ENCODE measurements at places on chromosomes 2 and 18. TPM values are rescaled to one million over a fixed set of nuclear protein-coding genes. Genes with fewer than 3 reads are reported as not detected.

Gene CREB1
- 58.9 TPM for total RNA-seq

DNA sequence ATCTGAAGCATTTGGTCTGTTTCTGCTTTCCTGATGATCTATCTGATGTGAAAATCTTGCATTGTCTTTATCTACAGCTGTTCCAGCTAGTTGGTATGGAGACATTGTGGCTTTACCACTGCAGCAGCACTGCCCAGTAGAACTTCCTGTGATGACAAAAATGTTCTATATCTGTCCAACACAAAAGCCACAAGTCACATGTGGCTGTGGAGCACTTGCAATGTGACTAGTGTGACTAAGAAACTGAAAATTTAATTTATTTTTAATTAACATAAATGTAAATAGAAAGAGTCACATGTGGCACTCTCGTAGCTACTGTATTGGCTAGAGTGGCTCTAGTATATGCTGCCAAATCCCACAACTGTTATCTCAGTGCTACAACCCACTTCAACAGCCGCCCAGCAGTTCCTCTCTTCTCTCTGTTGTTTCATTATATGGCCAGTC lies 425.7 kb downstream of the SETBP1 start:
- DNase-seq, result no peak

DNA sequence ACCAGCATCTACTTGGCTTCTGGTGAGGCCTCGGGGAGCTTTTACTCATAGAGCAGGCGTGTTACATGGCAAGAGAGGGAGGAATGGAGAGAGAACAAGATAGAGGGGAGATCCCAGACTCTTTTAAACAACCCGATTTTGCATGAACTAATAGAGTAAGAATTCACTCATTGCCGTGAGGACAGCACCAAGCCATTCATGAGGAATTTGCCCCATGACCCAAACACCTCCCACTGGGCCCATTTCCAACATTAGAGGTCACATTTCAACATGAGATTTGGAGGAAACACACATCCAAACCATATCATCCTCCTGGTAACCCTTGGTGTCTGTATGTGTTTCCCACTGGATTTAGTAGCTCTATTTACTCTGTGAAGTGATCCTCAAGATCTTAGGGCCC lies 249.9 kb upstream of the SP5 start:
- DNase-seq, result no peak

DNA sequence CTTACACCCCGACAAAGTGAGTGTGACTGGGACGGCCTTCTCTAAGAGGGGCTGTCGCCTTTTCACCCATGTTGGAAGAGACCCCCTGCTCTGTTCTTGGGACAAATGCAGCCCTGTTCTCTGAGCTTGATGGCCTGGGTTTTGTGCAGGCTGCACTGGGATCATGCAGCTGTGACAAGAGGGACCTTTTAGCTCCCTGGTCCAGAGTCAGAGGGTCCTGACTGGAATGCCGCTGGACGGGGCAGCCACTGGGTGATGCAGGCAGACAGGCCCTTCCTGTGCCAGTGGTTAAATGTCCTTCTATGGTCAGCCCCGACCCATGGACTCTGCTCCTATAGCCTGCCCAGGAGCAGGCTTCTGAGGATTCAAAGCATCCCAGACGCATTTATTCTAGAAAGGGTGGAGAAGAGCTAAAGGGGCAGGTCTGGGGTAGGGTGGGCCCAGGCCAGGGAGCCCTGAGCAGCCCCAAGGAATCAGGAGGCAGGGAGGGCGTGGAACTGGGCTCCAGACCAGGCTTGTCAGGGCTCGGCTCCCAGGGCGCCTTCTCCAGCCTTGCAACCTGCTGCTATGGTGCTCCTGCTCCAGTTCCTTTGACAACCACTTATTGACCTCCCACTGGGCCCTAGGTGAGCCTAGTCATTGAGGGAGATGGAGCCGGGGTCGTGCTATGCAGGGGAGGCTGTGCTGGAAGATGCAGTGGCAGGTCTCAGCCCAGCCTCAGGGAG lies 277.9 kb upstream of the HS6ST1 start:
- no peak for DNase-seq
